ENCODE measurements at places on chromosomes 1 and 21.
A peak's percentile ranks its signal among the peaks of the same experiment; 100 is the strongest.

DNA sequence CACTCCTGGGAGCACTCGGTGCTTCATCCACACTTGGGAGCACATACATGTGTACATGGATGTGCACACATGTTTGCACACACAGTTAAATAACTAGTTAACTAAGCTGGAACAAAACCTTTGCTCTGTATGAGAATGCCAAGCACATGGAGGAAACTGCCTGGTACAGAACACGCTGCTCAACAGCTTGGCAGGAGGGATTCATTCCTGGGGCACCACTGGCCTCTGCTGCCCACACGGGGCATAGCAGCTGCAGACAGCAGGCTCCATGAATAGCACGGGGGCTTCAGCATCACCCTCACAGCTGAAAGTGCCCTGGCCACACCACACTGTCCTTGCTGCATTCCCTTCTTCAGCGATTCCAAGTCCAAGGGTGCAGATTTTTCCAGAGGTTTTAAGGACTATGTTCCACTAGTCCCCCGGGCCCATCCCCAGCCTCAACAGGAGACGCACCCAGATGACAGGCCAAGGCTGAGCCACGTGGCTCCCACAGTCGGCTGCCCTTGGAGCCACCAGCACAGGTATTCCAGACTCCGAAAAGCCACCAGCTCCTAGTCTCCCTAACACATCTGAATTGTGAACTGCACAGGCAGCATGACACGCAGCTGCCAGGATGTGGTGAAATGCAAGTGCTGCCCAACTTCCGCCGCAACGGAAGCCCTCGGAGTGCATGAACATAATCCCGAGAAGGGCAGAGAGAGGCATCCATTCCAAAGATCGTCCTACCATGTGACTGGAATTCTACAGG is 16.9 kb downstream of the NPHP4 start:
- DNase-seq, result peak; percentile 84

GRCh38 chr1:109769330-109770078 is 5.8 kb upstream of the EPS8L3 start:
- DNase-seq, result no peak

GRCh38 chr1:113930499-113931161 is 1.5 kb downstream of the HIPK1 start:
- DNase-seq, result peak; percentile 81

DNA sequence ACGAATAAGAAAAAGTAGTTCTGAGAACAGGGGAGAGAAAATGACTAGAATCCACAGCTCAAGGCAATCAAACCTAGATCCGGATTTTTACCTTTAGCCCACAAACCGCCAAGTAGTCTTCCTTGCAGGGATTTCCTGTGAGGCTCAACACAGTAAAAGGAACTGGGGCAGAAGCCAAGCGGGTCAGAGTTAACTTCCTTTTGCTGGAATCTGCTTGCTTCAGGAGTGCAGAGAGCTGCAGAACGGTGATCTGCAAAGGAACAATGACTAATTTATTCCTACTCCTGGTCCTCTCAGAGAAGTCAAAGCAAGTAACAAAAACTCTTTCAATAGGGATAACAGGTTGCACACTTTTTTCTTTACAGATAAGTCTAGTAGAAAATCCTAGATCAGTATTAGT is 53.4 kb downstream of the UBR4 start:
- no peak for DNase-seq

GRCh38 chr1:2482588-2482987 is 6.5 kb downstream of the PLCH2 start:
- DNase-seq, result no peak
